ENCODE measurements at places on chromosomes 2 and 18.

- DNase-seq = no peak
Observed at GRCh38 chr2:150811259-150811855, 323.9 kb upstream of the RND3 start.

DNA sequence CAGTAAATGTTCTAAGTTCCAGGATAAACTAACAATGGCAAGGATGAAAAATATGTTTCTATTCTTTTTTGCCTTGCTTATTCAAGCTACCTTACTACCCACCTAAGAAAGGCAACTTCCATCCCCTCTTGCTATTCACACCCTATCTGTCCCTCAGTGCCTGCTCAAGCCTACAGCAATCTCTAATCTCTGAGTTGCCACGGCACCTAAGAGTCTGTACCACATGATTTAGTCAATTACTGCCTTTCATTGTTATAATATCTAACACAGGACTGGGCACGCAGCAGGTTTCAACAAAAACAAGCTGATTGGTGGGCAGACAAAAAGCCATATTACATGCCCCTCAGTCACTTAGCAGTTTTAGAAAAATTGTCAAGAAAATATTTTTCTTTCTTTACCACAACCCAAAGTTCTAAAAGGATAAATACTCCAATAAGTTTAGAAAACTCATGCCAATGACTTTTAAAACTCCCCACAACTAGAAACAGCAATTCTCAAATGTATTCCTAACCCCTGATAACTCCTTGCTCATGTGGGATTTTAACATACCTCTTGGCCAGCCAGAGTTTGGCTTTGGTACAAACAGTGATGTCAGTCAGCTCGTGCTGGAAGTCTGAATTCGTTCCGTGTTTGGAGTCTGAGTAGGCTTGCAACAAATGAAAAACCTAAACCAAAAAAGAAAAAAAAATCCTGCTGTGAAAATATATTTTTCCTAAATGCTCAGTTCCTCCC lies 117.3 kb upstream of the ZFP36L2 start:
- DNase-seq = no peak

- DNase-seq = no peak
Observed at GRCh38 chr2:239269173-239269885, 131.5 kb downstream of the HDAC4 start.

DNA sequence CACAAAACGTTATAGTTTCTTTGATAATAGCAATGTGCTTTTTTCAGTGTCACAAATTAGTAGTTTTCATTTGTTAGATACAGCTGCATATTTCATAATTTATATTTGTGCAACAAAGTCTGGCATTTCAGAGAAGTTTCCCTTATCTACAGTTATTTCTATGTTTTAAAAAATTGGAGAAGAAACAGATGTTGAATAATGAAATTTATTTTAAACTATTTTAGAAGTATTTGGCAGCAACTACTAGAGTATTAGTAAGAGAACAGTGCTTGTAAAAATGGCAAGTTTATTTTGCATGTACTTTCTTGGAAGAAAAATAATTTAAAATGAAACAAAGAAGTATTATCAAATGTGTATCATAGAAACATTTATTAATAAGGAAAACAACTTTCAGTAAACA lies 68.6 kb upstream of the COL5A2 start:
- no peak for DNase-seq

DNA sequence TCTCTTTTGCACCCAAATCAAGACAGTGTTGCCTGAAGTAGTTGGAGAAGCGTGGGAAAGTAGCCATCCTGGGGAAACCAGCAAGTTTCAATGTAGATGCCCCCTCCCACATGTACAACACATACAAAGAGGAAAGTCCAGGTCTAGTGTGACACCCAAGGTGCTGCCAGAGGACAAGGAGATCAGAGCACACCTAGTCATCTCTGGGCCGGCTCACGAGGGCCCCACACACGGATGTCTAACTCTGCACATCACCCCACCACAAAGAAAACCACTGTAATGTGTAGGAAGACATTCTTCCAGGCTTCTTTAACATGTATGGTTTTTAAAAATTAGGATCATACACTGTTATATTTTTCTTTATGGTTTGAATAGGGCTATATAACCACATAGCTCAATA lies 21.6 kb downstream of the PARD6G start:
- DNase-seq = no peak

DNA sequence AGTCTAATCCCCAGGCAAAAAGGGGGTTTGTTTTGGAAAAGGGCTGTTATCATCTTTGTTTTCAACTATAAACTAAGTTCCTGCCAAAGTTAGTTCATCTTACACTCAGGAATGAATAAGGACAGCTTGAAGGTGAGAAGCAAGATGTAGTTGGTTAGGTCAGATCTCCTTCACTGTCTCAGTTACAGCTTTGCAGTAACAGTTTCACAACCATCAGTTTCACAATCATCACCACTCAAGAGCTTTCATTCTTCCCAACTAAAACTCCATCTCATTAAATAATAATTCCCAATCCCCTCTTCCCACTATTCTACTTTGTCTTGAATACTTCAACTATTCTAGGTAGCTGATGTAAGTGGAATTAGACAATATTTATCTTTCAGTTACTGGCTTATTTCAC lies 200.9 kb downstream of the NYAP2 start:
- DNase-seq = no peak

GRCh38 chr2:10169581-10169980 lies 47.0 kb downstream of the RRM2 start:
- DNase-seq = no peak

DNA sequence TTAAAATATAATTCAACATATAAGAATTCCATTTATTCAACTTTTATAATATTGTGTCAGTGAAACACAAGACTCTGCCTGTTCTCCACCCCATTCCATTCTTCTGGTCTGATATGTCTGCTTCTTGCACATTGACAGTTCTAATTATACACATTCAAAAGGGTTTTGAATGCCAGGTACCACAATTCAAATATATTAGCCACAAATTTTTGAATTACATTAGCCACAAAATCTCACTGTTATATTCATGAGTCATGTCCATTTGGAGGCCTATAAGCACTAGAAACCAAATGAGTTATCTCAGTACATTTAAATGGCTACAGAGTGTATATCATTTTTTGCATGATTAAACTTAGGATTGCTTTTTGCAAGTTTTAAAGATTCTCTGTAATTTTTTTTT lies 72.1 kb downstream of the CCDC150 start:
- DNase-seq = no peak

DNA sequence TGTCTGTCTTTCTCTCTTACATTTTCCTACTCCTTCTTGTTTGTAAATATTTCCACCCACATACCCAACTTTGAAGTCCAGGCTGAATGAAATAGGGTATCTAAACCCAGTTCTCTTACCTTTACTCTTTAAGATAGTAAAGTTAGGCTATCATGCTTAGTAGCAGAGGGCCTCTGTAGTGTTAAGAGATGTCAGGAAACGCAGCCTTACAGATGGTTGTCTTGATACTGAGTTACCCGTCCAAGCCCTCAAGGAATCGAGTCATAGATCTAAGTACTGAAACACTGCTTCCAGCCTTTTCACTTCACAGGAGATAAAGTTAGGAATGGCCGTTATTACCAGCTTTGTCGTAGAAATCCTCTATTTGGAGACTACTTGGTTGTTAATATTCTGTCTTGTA lies 24.3 kb downstream of the MRPS9 start:
- DNase-seq = no peak

- DNase-seq = no peak
Observed at GRCh38 chr18:10318691-10318970, 135.8 kb upstream of the APCDD1 start.

DNA sequence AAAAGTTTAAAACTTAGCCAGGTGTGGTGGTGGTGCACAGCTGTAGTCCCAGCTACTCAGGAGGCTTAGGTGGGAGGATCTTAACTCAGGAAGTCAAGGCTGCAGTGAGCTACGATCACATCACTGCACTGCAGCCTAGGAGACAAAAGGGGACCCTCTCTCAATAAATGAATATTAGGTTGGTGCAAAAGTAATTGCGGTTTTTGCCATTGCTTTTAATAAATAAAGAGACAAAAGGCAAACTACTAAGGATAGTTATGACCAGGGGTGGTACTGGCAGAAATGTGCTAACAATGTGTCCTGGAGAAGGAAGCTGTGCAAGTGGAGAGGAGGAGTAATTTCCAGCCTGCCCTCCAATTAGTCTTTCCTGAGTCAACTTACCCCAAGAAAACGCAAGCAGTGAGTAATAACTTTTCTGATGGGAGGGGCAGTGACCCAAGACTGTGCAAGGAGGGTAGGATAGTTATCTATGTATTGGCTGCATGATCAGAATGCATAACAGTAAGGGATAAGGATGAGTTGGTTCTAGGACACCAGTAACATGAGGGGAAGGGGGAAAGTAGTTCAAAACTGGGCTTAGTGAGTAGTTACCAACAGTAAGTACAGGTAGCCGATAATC lies 1.5 kb downstream of the EXOC6B start:
- DNase-seq = no peak

- DNase-seq = no peak
Observed at GRCh38 chr2:223049356-223049755, 2.6 kb upstream of the KCNE4 start.

DNA sequence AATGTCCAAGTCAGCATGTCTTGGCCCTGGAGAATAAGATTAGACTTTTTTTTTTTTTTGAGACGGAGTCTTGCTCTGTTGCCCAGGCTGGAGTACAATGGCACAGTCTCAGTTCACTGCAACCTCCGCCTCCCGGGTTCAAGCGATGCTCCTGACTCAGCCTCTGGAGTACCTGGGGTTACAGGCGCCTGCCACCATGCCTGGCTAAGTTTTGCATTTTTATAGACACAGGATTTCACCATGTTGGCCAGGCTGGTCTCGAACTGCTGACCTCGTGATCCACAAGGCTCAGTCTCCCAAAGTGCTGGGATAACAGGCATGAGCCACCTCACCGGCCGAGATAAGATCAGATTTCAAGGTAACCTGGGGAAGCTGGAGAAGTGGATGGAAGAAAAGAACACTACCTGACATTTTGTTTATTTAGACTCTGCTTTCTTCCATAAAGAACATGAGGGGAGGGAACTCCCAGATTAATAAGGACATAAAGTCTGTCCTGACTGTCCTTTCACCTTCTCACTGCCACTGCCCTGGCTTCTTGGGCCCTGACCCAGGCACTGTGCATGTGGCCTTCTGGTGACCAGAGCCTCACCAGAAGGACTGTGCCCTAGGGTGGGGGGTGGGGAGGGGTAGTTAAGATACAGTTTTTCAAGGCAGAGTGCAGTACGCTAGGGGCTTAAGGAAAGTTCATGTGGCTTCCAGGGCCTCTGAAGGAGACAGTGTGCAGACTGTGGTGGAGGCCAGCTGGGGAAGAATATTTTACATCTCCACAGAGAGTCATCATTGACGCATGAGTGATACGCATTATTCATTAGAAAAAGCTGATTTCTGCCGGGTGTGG lies 4.8 kb upstream of the IMPA2 start:
- no peak for DNase-seq

GRCh38 chr2:44358503-44358902 lies 2.8 kb downstream of the PREPL start:
- DNase-seq = no peak

DNA sequence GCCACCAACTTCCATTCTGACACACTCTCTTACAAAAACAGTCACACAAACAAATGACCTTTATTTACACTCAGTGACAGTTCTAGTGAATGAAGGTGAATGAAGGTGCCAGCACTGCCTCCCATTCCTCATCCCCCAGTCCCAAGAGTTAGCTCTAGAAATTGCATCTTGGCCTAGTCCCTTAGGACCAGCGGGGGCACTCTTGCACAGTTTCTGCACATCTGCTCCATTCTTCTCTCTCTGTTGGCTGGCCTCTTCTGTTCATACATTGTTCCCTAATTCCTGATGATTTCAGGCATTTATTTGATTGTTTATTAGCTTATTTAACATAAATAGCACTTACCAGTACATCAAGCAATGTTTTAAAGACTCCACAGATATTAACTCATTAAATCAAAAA lies 30.9 kb downstream of the GAREM1 start:
- DNase-seq = peak; percentile 5

DNA sequence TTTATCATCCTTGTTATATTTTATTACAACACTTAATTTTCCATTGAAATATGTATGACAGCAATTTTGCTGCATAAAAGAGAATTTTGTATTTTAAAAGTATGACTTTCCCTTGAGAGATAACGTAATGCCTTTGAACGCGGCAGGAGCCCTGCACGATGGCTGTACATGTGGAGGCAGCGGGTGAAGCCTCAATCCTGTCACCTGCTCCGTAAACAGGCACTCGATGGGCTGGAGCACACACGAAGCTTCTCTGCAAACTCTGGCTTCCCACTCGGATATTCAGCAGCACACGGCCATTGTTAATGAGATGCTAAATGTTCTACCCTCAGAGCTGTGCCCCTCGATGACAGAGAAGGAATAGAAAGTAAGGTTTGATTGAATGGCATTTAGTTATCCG lies 184.4 kb downstream of the RTP5 start:
- no peak for DNase-seq

DNA sequence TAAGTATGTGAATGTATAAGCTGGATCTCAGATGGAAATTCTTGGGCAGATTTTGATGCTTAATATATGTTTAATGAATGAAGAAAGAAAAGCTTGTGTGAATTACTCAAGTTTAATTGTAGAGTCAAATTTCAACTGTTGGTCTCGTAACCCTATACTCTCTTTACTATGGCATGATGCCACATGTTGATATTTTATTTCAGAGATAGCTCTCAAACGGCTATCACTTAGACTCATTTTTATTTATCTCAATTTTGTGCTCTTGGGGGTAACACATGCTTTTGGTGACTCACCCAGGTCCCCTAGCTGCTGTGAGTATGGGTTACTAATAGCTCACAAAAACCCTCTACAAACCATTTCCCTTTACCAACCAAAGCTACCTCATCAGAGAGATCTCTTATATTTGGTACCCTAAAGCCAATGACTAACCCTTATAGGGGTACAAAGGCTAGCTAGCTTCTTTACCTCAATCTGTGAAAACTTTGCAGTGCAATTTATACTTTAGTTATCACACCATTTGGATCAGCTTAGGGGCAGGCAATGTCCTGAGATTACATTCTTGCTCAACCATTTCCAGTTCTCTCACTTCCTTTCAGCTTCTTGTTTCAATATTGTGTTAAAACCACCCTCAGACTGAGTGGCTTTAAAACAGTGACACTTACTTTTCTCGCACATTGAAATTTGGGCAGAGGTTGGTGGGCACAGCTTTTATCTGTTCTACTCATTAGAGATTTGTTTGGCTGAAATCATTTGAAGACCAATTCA lies 240.3 kb downstream of the CDH7 start:
- DNase-seq = no peak

- no peak for DNase-seq
Observed at GRCh38 chr2:143716522-143716921, 587.3 kb downstream of the ARHGAP15 start.
